Cardiac septum (tissue), 1 donor: ENCODE measurements at places on chromosomes 16 and 17.

DNA sequence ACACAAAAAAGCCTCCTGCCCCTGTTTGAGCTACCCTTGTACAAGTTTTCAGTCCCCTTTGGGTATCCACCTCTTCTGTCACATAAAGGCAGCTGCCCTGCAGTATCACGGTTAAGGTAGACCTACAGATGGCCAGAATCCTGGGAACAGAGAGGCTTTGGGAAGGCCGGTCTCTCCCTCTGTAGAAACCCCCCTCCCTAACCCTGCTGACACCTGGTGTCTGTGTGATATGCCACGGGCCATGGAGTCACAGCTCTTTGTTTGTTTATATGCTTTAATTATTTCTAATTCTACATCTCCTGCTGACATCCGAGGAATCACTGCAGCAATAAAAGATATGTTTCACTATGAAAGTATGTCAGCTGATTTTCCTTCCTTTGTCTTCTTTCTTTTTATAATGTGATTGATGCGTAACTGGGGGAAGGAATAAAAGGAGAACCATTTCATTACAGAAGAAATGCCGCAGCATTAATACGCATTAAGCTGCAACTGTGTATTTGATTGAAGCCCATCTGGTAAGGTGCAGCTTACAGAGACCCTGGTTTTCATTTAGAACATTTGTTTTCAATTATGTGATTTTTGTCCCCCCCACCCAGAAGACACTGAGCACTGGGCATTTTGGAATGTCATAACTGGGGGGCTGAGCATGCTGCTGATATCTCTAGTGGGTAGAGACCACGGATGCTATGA lies 142.1 kb downstream of the SLC39A11 start:
- no peak for DNase-seq

- DNase-seq, result no peak
Measured at GRCh38 chr17:45127548-45128300, 4.6 kb downstream of the PLCD3 start.

DNA sequence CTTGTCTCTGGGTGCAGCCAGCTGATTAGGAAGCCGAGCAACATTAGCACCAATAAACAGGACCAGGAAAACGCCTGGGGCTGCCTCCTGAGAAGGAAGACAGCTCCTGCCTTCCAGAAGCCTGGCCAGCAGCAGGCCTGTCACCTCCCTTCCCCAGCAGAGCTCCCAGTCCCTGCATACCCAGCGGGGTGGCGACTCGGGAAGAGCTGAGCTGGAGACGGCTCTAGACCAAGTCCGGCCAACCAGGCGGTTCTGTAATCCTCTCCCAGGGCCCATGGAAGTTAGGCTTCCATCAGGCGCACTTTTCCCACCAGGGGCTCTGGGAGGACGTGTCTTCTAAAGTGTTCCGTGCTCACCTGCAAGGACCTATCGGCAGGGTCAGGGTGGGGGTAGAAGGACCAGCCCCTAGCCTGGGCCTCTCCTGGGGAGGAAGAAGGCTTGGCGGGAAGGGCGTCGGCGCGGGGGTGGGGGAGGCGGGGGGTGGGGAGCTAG lies 12.0 kb upstream of the CLUH start:
- DNase-seq, result no peak

DNA sequence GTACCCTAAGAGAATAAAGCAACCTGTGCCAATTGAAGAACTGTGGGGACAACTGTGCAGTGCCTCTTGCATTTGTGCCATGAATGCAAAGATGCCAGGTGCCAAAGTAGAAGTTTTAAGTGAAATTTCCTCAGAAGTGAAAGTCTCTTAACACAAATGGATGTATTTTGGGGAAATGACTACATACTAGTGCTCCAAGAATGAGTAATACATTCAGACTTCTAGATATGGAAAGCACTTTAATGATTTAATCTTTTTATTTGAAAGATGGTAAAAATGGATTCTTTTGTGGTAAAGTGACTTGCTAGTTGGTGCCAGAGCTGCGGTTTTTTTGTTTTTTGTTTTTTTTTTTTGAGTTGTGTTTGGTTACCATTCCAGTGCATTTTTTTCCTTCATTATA lies 15.0 kb downstream of the UTP18 start:
- no peak for DNase-seq

DNA sequence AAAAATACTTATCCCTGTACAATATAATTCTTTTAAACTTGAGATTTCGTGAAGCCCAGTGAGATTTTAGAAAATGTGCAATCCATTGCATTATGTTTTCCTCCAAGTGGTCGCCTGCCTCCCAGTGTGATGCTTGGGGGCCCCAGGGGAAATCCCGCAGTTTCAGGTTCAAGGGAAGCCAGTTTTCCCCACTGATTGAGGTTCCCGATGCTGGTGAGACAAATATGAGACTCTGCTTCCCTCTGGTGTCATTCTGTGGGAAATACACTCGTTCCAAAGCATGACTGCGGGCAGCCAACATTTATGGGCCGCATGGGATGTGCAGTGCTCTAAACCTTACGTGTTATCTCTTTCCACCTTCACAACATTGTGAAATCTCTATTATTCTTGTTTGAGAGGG lies 200.8 kb downstream of the PRKCB start:
- DNase-seq, result no peak

DNA sequence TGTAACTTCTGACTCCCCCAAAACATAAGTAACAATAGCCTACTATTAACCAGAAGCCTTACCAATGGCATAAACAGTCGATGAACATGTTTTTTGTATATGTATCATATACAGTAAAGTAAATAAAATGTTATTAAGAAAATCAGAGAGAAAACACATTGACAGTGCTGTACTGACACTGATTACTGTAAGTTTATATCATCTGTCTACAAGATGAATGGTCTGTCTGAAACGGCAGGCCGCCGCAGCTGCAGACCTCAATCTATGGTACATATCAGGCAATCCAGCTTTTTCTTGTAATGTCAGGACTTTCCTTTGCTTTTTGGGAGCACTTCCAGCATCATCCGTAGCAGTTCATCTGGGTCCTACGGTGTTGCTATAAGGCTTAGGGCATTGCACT lies 44.2 kb upstream of the RPH3AL start:
- DNase-seq, result no peak

- DNase-seq, result no peak
Measured at GRCh38 chr16:29927070-29927905, 1.3 kb upstream of the KCTD13 start.

DNA sequence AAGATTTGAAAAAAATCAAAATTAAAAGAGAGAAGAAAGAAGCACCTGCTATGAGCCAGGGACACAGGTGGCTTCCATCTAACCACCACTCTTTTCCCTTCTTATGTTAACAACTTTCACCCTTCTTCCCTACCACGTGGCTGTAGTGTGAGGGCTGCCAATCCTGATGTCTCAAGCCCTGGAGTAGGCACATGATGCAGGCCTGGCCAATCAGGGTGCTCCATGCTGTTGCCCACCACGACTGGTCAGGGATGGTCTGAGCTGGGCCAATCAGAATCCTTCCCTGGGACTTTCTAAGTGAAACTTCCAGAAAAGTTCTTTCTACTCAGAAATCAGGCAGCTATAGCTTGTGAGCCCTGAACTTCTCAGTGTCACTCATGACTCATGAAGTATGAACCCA lies 140.7 kb downstream of the SDK2 start:
- DNase-seq, result no peak

GRCh38 chr16:3467921-3468320 lies 24.4 kb downstream of the NAA60 start:
- DNase-seq, result no peak

GRCh38 chr17:81706232-81706611 lies 3.1 kb downstream of the MRPL12 start:
- DNase-seq, result no peak

DNA sequence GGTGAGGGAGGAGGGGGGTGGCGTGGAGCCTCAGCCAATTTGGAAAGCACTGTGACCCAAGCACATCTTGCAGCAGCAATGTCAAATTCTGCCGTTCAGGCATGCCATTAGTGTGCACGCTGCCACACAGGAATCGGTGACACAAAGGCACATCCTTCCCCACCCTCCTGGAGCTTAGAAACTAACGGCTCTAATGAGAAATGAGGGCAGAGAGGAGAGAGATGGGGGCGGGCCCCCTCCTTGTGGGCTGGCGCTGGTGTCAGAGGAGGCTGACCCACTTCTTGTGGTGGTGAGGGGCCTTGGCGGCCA lies 94.8 kb downstream of the RTN4RL1 start:
- no peak for DNase-seq

- no peak for DNase-seq
Measured at GRCh38 chr16:69106491-69107315, 1.2 kb downstream of the HAS3 start.

GRCh38 chr16:31886227-31886626 lies 12.6 kb downstream of the ZNF267 start:
- DNase-seq, result no peak

GRCh38 chr16:11738742-11739544 lies 3.7 kb downstream of the TXNDC11 start:
- DNase-seq, result no peak

- no peak for DNase-seq
Measured at GRCh38 chr16:10181196-10182162, 749 bp downstream of the GRIN2A start.
